ENCODE measurements at places on chromosomes 5 and 9.

- peak; percentile 90 for DNase-seq
These were observed at the start of gene ALDH1B1 for GRCh38 chr9:38392235-38393127. ALDH1B1 (plus strand) TSS chr9:38392702; CDS start chr9:38395749, 3,047 bp downstream.

- DNase-seq, result peak; percentile 38
These were observed 135.9 kb downstream of the GCNT1 start for GRCh38 chr9:76594764-76595424.

DNA sequence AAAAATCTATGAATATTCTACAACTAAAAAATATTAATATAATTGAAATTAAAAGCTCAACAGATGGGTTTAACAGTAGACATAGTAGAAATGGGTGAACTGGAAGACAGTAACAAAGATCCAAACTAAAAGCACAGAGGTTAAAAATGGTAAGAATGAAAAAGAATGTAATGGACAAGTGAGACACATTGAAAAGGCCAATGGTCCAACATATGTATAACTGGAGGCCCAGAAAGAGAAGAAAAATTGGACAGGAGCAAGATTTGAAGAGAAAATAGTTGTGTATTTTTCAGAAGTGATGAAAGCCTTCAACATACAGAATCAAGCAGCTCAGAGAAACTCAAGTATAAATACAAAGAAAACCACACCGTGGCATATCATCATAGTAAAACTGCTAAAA, 58.6 kb downstream of the PCDHGC5 start:
- DNase-seq, result no peak

DNA sequence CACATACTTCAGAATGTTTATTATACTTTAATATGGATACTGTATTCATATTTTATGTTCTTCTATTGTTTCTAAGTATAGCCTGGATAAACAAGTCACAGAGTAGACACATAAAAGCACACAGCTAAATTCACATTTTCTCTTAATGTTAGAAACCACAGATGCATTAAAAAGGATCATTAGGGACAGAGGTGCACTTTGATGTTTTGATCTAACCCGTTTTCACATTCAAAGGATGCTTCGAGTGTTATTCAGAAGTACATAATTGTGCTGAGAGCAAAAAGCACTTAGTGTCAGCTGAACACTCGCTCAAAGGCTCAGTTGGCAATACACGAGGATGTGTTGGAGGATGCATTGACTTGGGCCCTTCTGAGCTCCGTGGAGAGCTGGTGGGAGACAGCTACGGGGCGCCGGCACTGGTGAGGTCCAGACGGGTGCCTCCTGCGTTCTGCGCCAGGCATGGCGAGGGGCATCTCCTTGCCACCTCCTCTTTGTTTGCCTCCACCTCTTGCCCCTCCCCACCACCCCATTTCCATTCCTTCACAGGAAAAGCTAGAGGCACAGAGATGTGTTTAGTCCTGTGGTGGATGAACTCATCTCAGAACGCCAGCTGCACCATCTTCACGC, 35.5 kb downstream of the MED10 start:
- DNase-seq, result no peak

DNA sequence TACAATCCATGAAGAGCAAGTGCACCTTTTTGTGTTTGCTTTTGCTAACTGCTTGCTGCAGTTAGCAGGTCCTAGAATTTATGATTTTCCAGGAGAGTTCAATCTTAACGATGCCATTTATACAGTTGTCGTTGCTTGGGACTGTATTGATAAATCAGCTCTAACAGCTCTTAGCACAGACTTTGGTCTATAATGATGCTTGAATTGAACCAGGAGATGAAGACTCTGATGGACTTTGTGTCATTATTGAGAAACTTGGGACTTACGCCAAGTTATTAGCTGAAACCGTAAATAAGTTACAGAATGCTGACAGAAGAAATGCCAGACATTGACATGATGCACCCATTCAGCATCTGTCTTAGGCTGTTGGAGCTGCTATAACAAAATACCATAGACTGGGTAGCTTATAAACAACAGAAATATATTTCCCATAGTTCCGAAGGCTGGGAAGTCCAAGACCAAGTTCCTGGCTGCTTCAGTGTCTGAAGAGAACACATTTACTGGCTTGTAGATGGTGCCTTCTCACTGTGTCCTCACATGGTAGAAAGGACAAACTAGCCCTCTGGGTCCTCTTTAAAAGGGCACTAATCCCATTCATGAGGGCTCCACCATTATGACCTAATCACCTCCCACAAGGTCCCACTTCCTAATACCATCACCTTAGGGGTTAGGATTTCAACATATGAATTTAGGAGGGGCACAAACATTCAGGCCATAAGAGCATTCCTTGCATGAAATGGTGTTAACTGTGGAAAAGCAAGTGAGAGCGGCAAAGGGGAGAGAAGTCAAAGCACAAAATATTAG, 17.6 kb downstream of the GLRX start:
- DNase-seq, result no peak

DNA sequence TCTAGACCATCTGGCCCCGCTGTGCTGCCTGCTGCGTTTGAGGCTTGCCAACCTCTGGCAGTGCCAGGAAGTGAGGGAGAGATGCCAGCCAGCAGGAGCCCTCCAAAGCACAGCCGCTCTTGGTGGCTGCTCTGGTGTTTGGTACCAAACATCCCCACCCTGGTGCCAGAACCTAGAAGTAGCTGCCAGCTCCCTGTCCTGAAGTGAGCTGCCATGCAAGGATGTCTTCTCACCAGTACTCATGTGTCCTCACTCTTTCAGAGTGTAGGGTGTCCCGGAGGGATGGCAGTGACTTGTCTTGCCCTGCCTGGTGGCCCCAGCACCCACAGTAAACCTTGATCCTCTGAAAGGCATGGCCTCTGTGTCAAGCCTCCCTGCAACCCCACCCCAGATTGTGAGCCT, 43.4 kb downstream of the AMBP start:
- no peak for DNase-seq

DNA sequence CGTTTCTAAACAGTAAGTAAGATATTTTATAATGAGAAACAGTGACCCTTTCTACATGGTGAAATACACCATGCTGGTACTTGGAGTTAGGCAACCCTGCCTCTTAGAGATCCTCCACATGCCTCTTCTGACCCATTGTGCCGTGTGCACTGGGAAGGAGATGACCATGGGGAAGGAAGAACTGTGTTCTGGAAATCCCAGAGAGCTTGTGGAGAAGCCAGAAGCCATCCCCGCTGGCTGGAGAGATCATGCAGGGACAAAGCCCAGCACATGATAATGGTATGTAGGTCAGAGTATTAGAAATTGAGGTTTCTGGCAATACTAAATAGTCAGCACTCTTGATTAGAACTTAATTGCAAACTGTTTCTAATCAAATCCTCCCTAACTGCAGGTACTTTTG, 307.3 kb downstream of the FBXL7 start:
- no peak for DNase-seq

- DNase-seq, result peak; percentile 26
These were observed 35.0 kb downstream of the AOPEP start for GRCh38 chr9:94761481-94761880.

DNA sequence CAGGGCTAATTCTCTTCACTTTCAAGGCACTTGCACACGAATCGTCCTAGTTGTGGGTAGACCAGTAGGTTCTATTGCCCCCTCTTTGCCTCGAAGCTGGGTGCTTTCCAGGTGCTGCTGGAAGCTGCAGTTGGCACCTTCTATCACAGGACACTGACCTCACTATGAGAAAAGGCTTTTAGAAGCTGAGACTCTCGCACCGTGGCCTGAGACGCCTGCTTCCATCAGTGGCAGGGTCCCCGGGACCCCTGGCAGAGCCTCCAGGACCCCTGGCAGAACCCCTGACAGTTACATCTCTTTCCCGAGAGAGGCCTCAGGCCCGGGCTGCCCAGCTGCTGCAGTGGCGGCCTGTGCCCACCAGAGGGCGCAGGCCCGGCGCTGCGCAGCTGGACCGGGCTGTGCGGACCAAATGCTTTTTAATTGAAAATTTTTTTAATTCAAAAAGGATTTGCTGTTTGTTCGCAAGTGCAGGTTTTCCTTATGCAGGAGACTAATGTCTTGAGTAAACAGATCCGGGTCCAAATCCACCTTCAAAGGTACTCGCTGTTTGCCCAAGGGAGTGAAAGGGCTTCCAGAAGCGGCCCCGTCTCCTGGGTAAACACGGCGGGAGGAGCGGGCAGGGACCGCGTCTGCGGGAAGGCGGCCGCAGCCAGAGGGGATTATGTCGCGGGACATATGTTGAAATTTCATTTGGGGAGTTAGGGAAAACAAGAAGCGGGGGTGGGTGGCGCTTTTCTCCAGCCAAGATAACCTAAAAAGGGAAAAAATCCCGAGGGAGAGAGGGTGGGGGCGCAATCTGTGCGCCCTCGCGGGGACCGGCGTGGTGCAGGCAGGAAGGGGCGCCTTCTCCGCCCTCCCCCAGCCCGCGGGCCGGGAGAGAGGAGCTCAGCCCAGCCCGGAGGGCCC, 114.5 kb upstream of the LMX1B start:
- DNase-seq, result peak; percentile 43

GRCh38 chr5:82167372-82167935, 110.7 kb downstream of the RPS23 start:
- no peak for DNase-seq

DNA sequence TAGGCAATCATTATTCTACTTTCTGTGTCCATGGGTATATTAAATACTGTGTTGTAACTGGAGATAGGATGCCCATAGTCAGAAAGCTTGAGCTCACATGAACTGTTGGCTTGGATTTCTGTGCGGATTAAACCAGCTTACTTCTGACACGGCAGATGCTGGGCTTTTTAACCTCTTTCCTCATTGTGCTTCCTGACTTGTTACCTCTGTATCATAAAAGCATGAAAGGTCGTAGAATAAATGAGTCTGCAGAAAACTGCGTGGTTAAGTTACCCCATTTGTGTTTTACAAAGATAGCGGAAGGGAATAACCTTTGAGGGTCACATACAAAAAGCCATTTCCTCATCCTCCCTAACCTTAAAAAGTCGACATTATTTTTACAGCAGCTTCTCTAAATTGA, 199.5 kb upstream of the DMRT1 start:
- no peak for DNase-seq

DNA sequence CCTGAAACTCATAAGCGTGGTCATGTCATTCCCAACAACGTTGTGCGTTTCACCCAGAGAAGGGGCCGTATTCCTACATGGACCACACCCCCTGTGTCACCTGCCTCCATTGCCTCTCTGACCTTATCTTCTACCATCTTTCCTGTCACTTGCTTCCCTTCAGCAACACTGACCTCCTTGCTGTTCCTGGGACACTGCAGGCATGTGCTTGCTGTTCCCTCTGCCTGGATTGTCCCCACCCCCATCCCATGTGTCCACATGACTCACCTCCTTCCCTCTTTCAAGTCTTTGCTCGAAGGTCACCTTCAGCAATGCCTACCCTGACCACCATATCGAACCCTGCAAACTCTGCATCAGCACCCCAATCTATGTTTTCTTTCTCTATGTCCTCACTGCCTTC, 133.2 kb upstream of the ZNF618 start:
- DNase-seq, result peak; percentile 22

- no peak for DNase-seq
These were observed 33.0 kb downstream of the DAPK1 start for GRCh38 chr9:87530716-87531115.

DNA sequence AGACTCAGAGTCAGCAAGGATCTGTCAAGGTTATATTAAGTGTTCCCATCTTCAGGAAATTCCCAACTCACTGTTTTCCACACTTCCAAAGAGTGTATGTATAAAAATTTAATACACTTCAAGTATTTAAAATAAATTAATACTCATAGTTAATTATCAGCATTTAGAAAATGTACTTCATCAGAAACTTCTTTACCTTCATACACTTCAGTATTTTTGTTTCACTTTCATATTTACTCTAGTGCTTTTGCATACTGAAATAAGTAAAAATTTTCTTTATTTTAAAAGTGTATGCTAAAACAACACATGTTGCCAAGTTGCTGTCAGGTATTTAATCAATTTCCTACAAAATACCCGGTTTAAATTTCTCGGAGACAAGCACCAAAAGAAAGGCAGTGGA, 16.5 kb downstream of the RICTOR start:
- no peak for DNase-seq

GRCh38 chr5:157731272-157732129, at the start of gene THG1L:
THG1L (plus strand) TSS chr5:157731420; CDS start chr5:157731441, 21 bp downstream.
- DNase-seq, result peak; percentile 98

- DNase-seq, result peak; percentile 68
These were observed 24.5 kb upstream of the SEMA4D start for GRCh38 chr9:89522261-89522958.

DNA sequence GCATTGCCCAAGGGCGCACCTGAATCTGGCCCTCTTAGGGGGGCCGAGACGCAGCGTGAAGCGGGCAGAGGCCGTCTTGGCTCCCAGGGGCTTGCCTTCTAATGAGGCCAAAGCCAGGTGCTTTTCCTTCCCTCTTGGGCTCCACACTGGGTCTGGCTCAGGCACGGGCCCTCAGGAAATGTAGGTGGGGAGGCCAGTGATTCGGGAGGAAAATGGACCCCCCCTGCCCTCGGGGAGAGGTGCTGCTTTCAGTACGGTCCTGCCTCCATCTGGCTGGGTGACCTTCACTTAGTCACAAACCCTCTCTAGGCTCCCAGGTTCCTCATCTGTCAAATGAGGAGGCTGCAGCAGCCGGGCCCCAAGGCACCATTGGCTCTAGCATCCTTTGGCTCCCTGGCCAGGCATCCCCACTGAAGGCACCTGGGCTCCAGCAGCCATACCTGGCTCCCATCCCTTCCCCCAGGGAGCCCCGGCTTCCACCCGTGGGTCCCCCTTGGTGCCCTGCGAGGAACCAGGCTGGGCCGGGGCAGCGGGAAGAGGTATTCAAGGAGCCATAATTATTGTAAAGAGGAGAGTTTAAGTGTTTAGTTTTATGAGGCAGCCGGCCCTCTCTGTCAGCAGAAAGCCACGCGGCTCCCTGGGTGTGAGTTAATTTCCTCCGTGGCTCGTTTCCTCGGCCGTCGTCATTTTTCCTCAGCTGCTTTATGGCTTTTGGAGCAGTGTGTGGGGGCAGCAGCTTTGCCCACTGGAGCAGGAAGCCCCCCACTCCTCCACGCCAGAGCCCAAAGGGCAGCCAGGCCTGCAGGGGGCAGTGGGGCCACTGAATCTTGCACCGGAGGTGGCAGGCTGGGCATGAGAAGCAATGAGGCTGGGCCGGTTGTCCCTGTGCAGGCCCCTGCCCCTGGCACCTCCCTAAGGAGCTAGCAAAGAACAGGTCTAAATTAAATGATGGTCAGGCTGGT, 24.9 kb upstream of the UNC5A start:
- DNase-seq, result no peak

- peak; percentile 9 for DNase-seq
These were observed 148.3 kb upstream of the GHR start for GRCh38 chr5:42274913-42275312.

DNA sequence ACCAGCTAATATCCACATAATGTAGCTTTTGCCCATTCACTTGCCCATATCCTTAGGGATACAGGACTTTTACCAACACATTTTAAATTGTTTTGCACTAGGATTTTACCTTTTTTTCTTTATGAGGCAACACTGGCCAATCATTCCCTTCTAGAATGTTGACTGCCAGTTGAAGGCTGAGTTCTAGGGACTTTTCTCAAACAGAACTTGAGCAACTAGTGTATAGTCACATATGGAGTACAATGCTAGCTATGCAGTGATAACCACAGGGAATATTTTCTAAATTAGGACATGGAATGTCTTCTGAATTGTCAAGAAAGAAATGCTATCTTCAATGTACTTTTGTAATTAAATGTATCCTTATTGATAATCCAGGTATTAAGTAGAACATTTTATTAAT, 133.6 kb downstream of the OXCT1 start:
- DNase-seq, result no peak

- no peak for DNase-seq
These were observed 233.2 kb downstream of the KCTD16 start for GRCh38 chr5:144403817-144404420.

GRCh38 chr9:8158574-8158973, 359.0 kb upstream of the DMAC1 start:
- no peak for DNase-seq
